ENCODE measurements at places on chromosomes 7 and 10. TPM values are rescaled to one million over a fixed set of nuclear protein-coding genes. Genes with fewer than 3 reads are reported as not detected.

DNA sequence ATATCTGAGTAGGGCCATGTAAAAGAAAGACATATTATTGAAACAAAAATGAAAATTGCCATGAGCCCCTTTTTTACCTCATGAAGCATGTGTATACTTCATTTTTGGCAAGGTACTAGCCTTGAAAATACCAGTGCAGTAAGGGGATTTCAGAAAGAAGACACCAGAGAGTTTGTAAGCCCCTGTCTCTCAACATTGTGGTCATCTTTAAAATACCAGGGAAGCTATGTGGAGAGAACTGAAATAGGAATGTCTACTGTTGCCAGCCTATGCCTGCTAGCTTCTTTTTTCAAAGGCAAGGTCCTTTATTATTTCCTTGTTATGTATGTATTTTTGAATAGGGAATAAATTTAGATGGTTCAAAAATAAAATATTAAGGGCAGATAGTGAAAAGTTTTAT lies 57.8 kb downstream of the CASD1 start:
- no peaks in the 10 kb centered on the region for H3K4me1 ChIP-seq
- no peak for DNase-seq
- H3K27ac ChIP-seq: no peak overlapping the region
- no peaks in the 10 kb centered on the region for H3K36me3 ChIP-seq

DNA sequence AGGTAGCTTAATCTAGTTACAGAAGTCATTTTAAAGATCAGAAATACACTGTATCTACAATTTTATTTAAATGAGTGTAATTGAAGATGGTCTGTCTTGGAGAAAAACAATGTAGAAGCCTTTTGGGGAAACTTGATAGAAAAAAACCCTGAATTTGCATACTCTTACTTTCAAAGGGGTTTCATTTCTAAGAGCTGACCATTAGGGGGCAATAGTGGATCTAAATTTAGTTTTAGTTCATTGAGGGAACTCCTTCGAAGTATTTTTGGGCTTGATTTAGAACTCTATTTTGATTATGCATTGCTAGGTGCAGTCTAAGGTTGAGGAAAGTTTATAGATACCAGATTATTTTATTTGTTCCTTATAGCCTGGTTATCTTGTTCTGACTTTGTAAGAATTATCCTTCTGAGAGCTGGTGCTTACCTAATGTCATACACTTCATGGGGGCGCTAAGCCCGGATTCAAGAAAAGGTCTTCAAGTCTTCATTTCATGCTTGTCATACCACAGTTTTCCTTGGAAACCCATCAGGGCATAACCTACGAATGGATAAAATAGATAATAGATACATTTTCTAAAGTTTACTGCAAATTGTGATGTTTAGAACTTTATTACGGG lies 69.1 kb upstream of the MXI1 start:
- no peaks in the 10 kb centered on the region for H3K27me3 ChIP-seq
- DNase-seq: no peak
- peaks cover 5% of the 10 kb centered on the region for H3K36me3 ChIP-seq
- H3K4me1 ChIP-seq: no peaks in the 10 kb centered on the region
- no peak overlapping the region for H3K4me3 ChIP-seq

Gene SUFU
- total RNA-seq: 9.4 TPM

DNA sequence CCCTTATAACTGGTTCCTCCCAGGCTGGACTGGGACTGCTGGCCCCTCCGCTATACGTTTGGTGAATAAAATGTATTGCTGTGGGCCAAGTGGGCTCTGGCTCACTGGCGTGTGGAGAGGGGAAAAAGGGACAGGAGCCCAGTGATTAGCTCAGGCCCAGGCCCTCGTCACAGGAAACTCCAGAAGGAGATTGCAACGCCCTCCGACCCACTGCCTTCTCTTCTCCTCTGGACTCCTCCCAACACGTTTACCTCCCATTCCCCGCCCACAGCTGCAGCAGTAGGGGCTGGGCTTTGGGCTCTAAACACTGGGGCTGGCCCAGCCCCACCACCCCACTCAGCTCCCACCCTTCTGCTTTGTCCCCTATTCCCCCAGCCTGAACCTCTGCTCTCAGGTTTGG lies 173.9 kb downstream of the NEURL1 start:
- DNase-seq: no peak
- no peak overlapping the region for H3K4me3 ChIP-seq
- H3K27ac ChIP-seq: no peak overlapping the region
- H3K4me1 ChIP-seq: peaks cover 8% of the 10 kb centered on the region

- no peak overlapping the region for H3K27ac ChIP-seq
- no peaks in the 10 kb centered on the region for H3K27me3 ChIP-seq
- no peaks in the 10 kb centered on the region for H3K36me3 ChIP-seq
These were observed 227.1 kb downstream of the ADRA2A start for GRCh38 chr10:111303887-111304286.

- H3K36me3 ChIP-seq: no peaks in the 10 kb centered on the region
- no peaks in the 10 kb centered on the region for H3K27me3 ChIP-seq
- no peaks in the 10 kb centered on the region for H3K4me1 ChIP-seq
- DNase-seq: no peak
- H3K4me3 ChIP-seq: no peak overlapping the region
- H3K27ac ChIP-seq: no peak overlapping the region
These were observed 407.4 kb downstream of the MAGI2 start for GRCh38 chr7:79046061-79046460.

DNA sequence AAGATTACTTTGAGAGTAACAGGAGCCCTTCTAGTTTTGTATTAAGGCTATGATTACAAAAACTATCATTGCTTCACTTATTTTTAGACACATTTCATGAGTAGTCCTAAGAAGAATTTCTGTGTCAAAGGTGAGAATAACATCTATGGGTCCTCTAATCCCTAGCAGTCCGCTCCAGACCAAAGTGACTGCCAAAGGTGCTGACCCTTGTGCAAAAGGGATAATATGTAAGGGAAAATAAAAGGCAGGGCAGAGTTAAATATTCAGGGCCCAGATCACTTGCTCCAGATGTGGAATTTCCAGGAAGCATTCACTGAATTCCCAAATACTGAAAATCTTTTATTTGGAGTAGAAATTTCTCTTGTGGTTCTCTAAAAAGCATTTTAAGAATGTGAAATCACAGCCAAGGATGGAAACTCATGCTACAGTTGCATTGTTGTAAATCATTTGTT lies 29.3 kb downstream of the RHOBTB1 start:
- H3K27me3 ChIP-seq: no peaks in the 10 kb centered on the region
- H3K36me3 ChIP-seq: no peaks in the 10 kb centered on the region
- no peaks in the 10 kb centered on the region for H3K4me1 ChIP-seq
- no peak overlapping the region for H3K4me3 ChIP-seq

Gene AGAP3
- total RNA-seq: 66.4 TPM

Gene TMEM225B
- not detected for total RNA-seq

Gene UNCX
- not detected for total RNA-seq

- H3K4me1 ChIP-seq: no peaks in the 10 kb centered on the region
- no peaks in the 10 kb centered on the region for H3K27me3 ChIP-seq
- H3K4me3 ChIP-seq: no peak overlapping the region
- H3K36me3 ChIP-seq: no peaks in the 10 kb centered on the region
- no peak for DNase-seq
These were observed 1599.9 kb upstream of the LRRTM3 start for GRCh38 chr10:65325913-65326312.

- no peak overlapping the region for H3K27ac ChIP-seq
- H3K27me3 ChIP-seq: no peaks in the 10 kb centered on the region
- no peaks in the 10 kb centered on the region for H3K36me3 ChIP-seq
- DNase-seq: no peak
These were observed 222.2 kb upstream of the PODXL start for GRCh38 chr7:131778601-131779000.

Gene GPR85
- 0.54 TPM for total RNA-seq
